Kidney (tissue), 22 donors: ENCODE measurements at places on chromosomes 3 and 15. TPM values are rescaled to one million over a fixed set of nuclear protein-coding genes. Genes with fewer than 3 reads are reported as not detected.

The AMIGO3 gene
- polyA plus RNA-seq = 0.73 TPM

The ISLR gene
- polyA plus RNA-seq = 18.8 TPM

GRCh38 chr15:52292780-52293392 is 2.7 kb downstream of the MYO5C start:
- no peak for DNase-seq

- no peak for DNase-seq
These were observed 21.4 kb downstream of the CCDC191 start for GRCh38 chr3:114034787-114035545.

GRCh38 chr3:64152086-64152485 is 73.2 kb downstream of the PRICKLE2 start:
- DNase-seq = no peak

DNA sequence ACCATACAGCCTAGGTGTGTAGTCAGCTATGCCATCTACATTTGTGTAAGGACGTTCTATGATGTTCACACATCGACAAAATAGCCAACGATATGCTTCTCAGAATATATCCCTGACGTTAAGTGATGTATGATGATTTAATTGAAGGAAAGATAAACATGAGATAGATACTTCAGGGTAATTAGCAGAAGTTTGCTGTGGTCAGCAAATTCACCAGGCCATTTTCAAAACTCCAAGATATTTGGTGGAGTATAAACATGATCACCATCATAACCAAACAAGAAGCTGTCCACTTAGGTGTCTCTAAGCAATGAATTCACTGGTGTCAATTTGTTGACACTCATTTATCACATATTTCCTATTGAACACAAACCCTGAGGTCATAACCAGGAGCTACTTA is 885.6 kb upstream of the NR2F2 start:
- DNase-seq = no peak
